CD4-positive, alpha-beta memory T cell (primary cell): ENCODE measurements at places on chromosomes 3 and 15. TPM values are rescaled to one million over a fixed set of nuclear protein-coding genes. Genes with fewer than 3 reads are reported as not detected.

GRCh38 chr3:10366651-10367101, 45.8 kb upstream of the SEC13 start:
- H3K4me1 ChIP-seq: peaks cover 8% of the 10 kb centered on the region
- H3K4me3 ChIP-seq: no peak overlapping the region
- no peaks in the 10 kb centered on the region for H3K27me3 ChIP-seq

DNA sequence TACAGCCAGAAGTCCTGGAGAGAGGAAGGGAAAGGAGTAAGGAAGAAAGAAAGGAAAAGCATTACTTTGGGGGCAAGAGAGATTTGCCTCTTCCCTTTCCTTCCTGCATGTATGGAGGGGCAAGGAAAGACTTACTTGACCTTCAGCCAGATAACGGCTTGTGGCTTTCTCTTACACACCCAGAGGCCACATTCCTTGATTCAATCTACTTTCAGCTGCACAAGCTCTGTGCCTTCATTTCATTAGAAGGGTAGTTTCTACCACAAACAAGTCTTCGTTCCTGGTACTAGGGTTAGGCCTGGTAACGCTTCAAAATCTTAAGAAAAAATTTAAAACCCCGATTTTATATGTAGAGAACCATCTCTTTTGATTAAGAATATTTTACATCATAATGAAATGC, 835.9 kb downstream of the TUSC7 start:
- H3K4me1 ChIP-seq: no peaks in the 10 kb centered on the region
- no peaks in the 10 kb centered on the region for H3K27me3 ChIP-seq
- H3K4me3 ChIP-seq: no peak overlapping the region
- H3K27ac ChIP-seq: no peak overlapping the region

DNA sequence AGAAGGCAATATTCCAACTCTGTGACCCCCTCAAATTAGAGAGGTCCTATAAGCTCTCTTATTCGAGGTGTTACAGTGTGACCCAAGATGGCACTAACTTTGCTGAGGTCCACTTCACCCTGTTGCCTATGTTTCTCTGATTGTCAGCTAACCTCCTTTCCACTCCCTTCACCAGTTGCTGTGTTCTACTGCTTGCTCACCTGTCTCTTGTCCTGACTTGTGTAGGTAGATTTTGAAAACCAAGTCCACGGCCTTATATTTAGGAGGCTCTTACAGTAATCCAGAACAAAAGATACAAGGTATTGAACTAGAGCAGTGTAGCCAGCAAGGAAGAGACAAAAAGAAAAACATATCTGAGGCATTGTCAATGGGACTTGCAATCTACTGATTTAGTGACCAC, 20.1 kb upstream of the GSK3B start:
- DNase-seq: no peak
- H3K36me3 ChIP-seq: no peaks in the 10 kb centered on the region
- no peaks in the 10 kb centered on the region for H3K4me1 ChIP-seq
- H3K27ac ChIP-seq: no peak overlapping the region
- no peaks in the 10 kb centered on the region for H3K27me3 ChIP-seq
- no peak overlapping the region for H3K4me3 ChIP-seq

DNA sequence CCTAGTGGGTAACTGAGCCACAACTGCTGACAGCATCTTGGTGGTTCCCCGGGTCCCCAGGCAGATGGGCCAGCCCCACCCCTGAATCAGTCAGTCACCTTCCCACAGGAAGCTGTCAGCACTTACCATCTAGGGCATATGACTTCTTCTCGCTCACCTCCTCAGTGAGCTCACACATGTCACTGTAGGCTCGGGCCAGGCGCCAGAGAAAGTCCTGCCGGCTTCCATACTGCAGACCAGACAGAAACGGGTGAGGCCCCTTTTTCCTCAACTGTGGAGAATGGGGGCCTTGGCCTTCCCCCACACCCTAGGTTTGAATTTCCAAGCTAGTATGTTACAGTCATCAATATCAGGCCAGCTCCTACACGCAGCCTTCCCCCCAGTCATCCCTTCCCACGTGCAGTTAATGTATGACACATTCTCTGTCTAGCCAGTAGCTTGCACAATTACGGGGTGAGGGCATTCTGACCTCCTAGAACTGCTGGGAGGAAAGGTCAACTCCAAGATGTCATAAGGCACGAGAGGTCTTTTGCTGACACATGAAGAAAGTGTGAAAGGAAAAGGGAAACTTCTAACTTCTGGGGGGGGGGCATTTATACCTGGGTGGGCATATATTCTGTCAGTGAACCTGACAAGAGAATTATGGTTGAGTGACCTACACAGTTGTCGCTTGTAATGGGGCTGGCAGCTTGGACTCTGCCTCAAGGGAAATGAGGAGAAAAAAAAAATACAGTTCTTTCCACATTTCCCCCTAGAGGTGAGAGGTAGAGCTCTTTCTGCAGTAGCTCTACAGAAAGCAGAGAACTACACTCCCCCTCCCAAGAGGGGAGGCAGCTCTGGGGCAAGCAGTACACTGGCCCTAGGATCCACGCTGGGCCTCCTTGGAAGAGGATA, 10.9 kb downstream of the RMDN3 start:
- peaks cover 26% of the 10 kb centered on the region for H3K4me1 ChIP-seq
- no peak overlapping the region for H3K4me3 ChIP-seq
- DNase-seq: peak; percentile 69
- H3K36me3 ChIP-seq: peaks cover 15% of the 10 kb centered on the region
- H3K27ac ChIP-seq: peak overlapping the region; percentile 71
- no peaks in the 10 kb centered on the region for H3K27me3 ChIP-seq

GRCh38 chr3:177802151-177802900, 605.0 kb upstream of the TBL1XR1 start:
- H3K4me1 ChIP-seq: no peaks in the 10 kb centered on the region
- no peaks in the 10 kb centered on the region for H3K27me3 ChIP-seq
- no peaks in the 10 kb centered on the region for H3K36me3 ChIP-seq

DNA sequence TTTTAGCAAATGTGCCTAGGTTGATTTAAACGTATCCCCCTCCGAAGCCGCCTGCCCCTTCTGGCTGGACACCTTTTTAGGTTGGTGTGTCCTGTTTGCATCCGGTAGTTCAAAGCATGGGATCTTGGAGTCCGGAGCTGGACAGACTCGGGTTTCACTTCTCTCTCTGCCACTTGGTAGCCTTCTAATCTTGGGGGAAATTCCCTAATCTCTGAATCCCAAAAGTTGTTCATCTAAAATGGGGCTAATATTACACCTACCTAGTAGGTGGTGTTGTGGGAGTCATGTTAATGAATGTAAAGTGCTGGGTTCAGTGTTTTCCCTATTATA, 760 bp downstream of the FANCI start:
- H3K4me1 ChIP-seq: peaks cover 14% of the 10 kb centered on the region
- H3K4me3 ChIP-seq: peak overlapping the region; percentile 95
- no peak for DNase-seq
- peak overlapping the region; percentile 43 for H3K27ac ChIP-seq
- no peaks in the 10 kb centered on the region for H3K27me3 ChIP-seq

TNNC1 gene
- polyA plus RNA-seq: not detected

GRCh38 chr3:116776880-116777785, 67.6 kb downstream of the TUSC7 start:
- no peak overlapping the region for H3K27ac ChIP-seq
- no peaks in the 10 kb centered on the region for H3K4me1 ChIP-seq
- H3K27me3 ChIP-seq: no peaks in the 10 kb centered on the region
- H3K4me3 ChIP-seq: no peak overlapping the region
- no peaks in the 10 kb centered on the region for H3K36me3 ChIP-seq
- DNase-seq: no peak
